ENCODE measurements at places on chromosomes 6 and 20. TPM values are rescaled to one million over a fixed set of nuclear protein-coding genes. Genes with fewer than 3 reads are reported as not detected.

Gene OGFRL1
- 2.6 TPM for total RNA-seq

GRCh38 chr20:49701241-49701790 lies 12.4 kb downstream of the B4GALT5 start:
- H3K27ac ChIP-seq, result no peak overlapping the region
- H3K4me1 ChIP-seq, result peaks cover 57% of the 10 kb centered on the region
- DNase-seq, result peak; percentile 29
- no peaks in the 10 kb centered on the region for H3K27me3 ChIP-seq

Gene EEF1A2
- 0.12 TPM for total RNA-seq

Gene ACOT8
- total RNA-seq, result 23.3 TPM

Gene ARHGAP40
- total RNA-seq, result not detected

GRCh38 chr6:168885196-168885595 lies 368.4 kb downstream of the THBS2 start:
- H3K4me3 ChIP-seq, result no peak overlapping the region
- no peak overlapping the region for H3K27ac ChIP-seq
- no peaks in the 10 kb centered on the region for H3K27me3 ChIP-seq
- H3K4me1 ChIP-seq, result peaks cover 8% of the 10 kb centered on the region
- DNase-seq, result no peak

Gene CST2
- total RNA-seq, result not detected

GRCh38 chr6:3211681-3212080 lies 15.8 kb downstream of the TUBB2B start:
- H3K27ac ChIP-seq, result no peak overlapping the region
- peaks cover 41% of the 10 kb centered on the region for H3K27me3 ChIP-seq
- no peak overlapping the region for H3K4me3 ChIP-seq
- peaks cover 23% of the 10 kb centered on the region for H3K4me1 ChIP-seq
- no peak for DNase-seq
- H3K36me3 ChIP-seq, result no peaks in the 10 kb centered on the region

Gene PRICKLE4
- total RNA-seq, result 0.52 TPM
